RWPE1 (cell line): ENCODE measurements at places on chromosomes 3 and 15.

DNA sequence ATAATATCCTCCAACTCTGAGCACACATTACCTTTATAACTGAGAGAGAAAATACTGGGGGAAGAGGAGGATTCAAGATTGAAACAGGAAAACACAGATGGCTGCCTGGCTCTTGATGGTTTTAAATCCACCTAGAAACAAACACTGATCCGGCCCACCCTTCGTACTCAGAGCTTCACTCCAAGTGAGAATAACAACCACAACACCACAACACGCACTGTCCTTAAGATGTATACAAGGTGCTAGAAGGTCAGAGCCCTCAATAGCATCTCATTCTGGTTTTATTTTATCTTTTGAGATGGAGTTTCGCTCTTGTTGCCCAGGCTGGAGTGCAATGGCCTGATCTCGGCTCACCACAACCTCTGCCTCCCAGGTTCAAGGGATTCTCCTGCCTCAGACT lies 9.9 kb downstream of the IP6K2 start:
- no peak for DNase-seq

GRCh38 chr3:188283347-188283746 lies 129.4 kb downstream of the LPP start:
- DNase-seq, result no peak

- DNase-seq, result peak; percentile 14
Observed at GRCh38 chr15:36645106-36645505, 65.7 kb downstream of the CDIN1 start.

DNA sequence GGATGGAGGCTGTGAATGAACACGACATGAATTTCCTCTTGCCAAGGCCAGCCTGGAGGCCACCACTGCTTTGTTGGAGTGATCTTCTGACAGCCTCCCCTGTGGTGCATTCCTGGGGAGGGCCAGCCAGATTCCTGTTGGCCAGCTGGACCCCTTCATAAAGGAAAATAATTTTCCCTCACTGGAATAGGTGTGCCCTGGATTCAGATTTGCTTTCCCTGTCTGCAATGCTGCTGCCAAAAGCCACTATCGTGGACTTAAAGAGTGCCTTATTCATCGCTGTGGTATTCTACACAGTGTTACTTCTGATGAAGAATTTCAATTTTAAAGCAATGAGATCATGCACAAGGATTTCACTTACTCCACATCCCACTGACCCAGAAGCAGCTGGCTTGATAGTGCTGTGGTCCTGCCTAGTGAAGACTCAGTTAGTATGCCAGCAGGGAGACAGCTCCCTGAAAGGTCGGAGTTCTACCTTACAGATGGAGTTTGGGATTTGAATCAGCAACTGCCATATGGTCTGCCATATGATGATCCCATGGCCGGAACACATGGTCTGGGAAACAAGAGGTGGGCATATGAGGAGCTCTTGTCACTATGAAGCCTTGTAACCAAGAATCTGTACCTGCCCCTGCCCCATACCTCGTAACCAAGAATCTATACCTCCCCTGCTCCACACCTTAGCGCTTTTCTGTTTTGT lies 145.2 kb downstream of the KLF13 start:
- no peak for DNase-seq

DNA sequence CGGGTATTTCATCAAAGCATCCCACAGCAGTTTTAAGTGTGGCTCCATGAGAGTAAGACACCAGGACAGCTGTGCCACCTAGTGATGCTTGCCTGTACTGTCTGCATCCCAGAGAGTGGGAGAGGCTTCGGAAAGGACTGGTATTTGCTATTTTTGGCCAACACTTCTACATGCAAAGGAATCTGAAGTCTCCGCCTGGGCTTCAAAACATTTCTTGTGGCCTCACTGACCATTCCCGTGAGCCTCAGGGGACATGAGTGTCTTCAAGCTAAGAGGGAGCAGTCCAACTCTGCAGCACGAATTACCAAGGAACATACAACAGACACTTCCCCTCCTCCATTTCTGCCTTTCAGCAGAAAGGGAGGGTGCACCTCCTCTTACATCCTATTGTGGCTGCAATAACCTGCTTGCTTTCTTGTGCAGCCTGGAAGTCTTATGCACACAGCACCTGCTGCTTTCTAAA lies 177.5 kb downstream of the RORA start:
- peak; percentile 40 for DNase-seq

GRCh38 chr3:129184396-129184657 lies 631 bp upstream of the CNBP start:
- peak; percentile 29 for DNase-seq

GRCh38 chr15:69078638-69079037 lies 64.1 kb downstream of the NOX5 start:
- DNase-seq, result no peak

DNA sequence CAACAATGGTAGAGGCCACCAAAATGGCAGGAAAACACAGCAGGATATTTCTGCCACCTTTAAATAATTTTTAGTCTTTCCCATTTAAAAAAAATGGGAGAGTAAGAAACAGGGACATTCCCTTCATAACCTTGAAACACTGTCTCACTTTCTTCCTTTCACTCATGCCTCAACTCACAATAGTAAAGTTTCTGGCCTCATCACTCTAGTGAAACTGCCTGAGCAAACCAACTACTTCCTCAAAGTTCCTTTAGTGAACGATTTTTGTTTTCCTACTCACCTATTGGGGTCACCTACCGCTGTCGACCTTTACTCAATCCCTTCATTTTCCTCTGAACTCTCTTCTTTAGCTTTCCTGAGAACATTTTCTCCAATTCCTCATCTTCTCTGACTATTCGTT lies 33.0 kb downstream of the SHC4 start:
- DNase-seq, result no peak

DNA sequence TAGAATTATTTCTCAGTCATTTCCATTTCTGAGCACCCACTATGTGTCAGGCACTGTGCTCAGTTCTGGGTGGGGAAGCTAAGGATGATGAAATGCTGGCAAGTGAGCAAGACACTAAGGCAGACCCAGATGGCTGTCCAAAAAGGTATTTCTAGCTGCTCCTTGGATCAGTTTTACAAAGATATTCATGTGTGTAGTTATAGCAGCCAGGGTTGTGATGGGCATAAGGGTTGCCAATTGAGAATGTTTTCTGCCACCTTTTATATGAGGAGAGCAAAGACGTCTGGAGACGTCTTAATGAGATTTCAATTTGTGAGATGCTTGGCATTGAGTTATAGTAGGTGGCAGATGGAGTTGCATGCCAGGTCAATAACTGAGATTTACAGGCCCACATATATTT lies 197.1 kb upstream of the RASGRP1 start:
- no peak for DNase-seq

- DNase-seq, result peak; percentile 93
Observed at GRCh38 chr3:58471025-58471887, 20.6 kb upstream of the KCTD6 start.

- no peak for DNase-seq
Observed at GRCh38 chr3:128550471-128551126, 57.6 kb upstream of the GATA2 start.

DNA sequence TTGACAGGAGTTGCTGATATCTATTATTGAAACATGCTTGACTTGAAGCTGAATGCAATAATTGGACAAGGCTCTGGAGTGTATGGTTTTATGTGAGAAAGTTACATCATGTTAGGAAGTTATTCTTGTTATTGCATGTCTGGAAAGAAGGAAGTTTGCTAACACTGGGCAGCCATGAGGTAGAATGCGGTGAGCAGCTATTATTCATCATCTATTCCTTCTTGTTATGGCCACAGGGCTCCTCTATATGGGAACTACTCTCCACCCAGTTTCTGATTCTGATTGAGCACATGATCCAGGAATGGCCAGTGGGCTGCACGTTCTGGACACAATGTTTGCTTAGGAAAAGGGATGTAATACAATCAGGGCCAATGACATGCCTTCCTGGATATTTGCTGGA lies 37.8 kb upstream of the SCN5A start:
- DNase-seq, result no peak

DNA sequence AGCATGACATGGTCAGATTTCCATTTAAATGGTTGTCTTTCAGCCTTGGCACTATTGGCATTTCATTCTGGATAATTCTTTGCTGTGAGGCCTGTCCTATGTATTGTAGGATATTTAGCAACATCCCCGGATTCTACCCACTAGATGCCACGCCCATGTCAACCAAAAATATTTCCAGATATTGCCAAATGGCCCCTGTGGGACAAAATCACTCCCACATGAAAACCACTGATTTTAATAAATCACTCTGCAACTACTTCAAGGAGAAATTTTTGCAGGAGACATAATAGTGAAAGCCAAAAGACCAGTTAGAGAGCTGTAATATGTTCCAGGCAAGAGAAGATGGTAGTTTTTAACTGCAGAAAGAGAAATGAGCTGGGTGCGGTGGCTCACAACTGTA lies 55.9 kb upstream of the RARB start:
- DNase-seq, result no peak

DNA sequence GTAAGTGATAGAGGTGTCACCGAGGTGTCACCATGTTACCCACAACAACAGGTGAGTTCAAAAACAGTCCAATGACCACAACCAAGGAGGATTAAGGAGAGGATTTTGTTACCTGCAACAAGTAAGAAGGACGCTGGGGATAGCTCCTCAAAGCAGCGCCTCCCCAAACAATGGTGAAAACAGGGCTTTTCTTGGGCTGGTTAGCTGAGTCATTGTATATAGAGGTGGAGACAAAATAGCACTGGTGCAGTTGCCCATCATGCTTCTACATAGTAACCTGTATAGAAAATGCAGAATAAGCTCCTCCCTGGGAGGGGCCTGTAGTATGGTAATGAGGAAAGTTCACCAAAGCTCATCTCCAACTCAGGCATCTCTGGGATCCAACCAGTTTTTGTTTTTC lies 116.9 kb upstream of the EIF1B start:
- no peak for DNase-seq

DNA sequence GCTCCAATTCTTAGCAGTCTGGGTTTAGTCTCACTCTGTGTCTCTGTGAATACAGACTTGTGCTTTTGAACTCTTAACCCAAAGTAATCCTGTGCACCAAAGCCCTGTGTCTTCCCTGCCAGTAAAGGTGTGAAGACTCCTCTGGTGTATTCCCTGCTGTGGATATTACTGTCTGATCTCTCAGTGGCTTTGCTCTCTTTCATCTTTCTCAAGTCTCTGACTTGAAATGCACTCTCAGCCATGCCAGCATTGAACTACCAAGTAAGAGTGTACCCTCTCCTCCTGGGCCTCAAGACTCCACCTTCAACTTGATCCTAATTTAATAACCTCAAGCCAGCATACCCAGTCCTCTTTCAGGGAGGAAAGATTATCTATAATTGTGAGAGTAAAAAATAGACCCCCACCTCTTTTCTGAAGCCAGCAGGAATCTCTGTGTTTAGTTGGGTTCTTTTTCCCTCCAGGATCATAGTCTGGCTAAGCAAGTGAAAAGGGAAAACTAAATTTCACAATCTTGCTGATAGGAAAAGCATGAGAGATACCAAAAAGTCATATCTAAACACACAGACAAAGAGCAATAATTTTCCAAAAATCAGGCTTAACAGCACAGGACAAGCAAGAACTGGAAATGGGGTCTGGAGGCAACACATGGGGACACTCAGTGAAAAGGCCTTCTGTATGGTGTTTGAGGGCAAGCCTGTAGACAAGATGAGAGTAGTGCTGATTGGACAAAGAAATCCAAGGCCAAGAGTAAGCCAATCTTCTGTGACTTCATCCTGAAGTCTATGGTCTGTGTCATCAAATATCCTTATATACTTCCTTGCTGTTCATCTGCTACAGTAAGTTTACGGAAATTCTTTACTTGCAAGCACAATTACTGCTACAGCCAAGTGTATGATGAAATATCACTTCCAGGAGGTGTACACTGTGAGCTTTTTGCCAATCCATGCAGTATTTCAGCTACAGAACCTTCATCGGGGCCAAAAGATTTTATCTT lies 296.1 kb upstream of the TGFBR2 start:
- no peak for DNase-seq

DNA sequence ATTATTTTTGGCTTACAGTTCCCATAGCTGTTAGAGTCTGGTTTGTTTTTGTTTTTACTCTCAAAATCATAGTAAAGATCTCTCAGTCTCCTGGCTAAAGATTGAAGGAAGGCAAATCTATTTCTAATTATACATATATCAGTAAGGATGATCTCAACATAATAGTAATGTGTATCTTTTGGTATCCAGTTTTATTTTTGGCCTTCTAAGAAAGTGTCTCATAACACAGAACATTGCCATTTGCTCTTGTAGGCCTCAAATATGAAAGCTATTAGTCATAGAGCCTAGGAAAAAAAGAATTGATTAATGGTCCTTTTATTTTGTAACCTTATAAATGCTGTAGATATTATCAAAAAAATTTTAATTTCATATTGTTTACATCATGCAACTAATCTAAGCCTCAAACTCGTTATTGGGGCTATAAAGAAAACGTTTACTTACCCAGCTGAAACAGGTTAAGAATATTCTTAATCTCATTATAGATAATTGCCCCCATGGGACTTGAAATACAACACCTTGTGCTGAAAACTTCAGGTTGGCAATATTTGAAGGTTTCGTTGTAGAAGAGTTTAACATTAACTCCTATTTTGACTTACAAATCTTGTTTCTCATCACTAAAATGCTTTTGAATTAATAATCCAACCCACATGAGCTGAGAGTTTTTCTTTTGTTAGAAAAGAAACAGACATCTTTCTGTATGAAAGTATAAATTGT lies 16.7 kb downstream of the FBXO45 start:
- DNase-seq, result no peak

DNA sequence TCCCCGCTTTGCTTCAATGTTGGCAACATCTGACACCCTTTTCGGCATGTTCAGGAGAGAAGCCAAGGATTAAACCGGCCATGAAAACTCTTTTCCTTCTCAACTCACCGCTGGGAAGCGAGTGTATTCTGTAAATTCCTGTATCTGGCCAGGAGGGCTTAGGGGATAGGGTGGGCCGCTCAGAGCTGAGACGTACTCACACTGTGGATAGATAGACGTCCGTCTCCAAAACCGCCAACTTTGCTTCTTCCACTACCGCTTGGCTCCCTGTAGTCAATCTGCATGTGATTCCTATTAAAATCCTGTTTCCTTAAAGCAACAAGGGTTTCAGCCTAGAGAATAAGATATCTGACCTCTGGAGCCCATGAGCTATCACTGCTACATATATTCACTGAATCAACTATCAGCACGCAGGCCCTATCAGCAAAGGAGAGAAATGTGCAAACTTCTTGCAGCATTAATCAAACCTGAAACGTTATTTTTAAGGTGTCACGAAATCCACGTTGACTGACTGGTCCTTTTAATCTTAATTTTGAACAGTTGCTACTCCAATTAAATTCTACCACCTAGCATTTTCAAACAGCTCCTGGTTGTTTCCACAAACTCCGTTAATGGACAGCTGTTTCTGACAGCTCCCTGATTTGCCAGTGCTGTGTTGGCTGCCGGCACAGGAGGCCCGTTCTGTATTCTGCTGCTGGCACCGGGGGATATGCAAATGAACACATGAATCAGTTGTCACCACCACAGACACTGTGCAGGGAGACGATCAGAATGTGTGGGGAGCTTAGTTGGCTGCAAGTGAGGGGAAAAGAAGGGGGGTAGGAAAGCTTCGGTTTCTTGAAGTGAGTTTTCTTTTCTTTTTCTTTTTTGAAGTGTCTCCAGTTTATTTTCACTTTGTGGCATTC lies 438.9 kb upstream of the ARRDC4 start:
- no peak for DNase-seq
